NCI-H460 (cell line): ENCODE measurements at places on chromosomes 13 and 19. TPM values are rescaled to one million over a fixed set of nuclear protein-coding genes. Genes with fewer than 3 reads are reported as not detected.

DNA sequence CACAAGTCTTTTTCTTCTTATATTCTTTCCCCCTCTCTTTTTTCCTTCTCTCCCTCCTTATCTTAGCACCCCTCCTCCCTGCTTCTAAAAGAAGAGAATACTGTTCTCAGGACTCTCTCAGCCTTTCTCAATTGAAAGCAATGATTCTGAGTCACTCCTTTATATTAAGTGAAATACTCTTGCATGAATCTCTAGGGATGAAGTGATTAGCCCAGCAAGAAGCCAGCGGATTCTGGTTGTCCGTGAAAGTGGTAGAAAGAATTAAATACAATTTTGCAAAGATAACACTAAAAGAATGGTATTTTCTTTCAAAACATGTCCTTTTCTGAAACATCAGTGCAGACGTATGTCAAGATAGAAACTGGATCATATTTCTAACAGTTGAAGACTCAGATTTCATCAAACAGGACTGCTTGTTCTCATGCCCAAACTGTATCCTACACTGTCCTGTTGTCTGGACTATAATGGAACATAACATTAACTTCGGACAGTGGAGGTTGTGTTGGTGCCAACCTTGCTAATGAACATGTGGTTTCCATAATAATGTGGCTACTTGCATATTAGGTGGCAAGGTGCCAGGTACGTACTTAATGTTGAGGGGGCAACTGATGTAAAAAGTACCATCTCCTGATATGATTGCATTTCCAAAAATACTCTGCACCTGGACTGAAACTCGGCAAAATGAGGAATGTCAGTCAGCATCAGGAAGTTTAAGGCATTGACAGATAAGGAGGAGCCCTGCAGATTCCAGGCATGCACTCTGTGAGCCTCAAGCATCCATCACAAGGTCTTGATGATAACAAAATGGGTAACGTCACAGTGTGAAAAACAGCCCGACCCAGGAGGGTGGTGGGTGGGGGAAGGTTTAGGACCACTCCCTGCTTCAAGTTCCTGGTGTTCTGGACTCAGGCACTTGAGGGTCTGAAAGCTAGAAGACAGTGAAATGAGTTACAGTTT lies 357.2 kb downstream of the DLEU7 start:
- no peak for DNase-seq

DNA sequence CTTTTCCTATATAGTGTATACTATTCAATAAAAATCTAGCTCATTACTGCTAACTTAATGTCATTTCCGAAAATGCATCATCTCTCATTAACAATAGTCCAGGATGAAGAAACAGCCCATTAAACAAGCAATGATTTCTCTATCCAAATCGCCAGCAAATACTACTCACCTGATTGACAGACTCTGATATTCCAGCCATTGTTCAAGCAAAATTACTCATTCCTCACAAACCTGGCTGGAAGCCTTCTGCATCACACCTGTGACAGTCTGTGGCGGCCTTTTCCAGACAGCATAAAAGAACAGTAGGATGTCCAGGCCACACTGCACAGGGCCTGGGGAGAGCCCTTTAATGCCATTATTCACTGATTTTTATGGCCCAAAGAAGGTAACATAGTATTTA lies 115.9 kb downstream of the ABCC4 start:
- DNase-seq, result no peak

DNA sequence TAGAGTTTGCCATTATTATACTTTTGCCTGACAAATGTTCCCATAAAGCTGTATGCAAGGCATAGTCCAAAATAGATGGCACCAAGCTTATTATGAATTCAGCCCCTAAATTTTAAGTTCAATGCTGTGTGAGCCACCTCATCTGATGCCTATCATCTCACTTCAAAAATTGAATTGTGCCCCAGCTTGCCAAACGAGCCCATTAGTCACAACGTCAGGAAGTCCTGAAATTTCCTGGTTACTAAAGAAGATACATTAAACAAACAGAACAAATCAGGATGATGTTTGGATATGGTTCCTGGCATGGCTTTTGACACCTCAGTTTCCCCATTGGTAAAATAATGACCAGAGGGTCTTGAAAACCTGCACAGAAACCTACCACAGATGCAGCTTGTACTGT lies 147.5 kb upstream of the SOX21 start:
- no peak for DNase-seq

DNA sequence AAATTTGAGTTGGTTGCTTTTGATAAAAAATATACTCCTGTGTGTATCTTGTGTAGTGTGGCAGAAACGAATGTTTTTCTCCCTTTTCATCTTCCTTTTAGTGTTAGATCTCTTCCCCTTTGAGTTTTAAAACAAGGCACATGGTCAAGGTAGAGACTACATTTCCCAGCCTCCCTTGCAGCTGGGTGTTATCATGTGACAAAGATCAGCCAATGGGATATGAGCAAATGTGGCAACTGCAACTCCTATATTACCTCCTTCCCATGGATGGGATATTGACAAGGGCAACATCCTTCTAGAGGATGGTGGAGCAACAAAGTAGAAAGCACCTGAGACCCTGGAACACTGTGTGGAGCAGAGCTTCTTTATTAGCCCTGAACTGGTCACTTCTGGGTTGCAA lies 42.4 kb downstream of the ADGRE3 start:
- peak; percentile 5 for DNase-seq

GRCh38 chr13:113428871-113429607 lies 24.2 kb downstream of the ADPRHL1 start:
- DNase-seq, result no peak

Gene GGN
- 0.17 TPM in 1 of 2 replicates, not detected in the other for total RNA-seq

Gene CGB3
- not detected in 2 replicates for total RNA-seq

Gene WDR87
- not detected in 2 replicates for total RNA-seq

Gene URAD
- not detected in 2 replicates for total RNA-seq

Gene CEACAM19
- total RNA-seq, result 0.46 and 0.59 TPM in 2 replicates

- DNase-seq, result no peak
Observed at GRCh38 chr19:33403973-33404304, 30.4 kb downstream of the CEBPG start.

DNA sequence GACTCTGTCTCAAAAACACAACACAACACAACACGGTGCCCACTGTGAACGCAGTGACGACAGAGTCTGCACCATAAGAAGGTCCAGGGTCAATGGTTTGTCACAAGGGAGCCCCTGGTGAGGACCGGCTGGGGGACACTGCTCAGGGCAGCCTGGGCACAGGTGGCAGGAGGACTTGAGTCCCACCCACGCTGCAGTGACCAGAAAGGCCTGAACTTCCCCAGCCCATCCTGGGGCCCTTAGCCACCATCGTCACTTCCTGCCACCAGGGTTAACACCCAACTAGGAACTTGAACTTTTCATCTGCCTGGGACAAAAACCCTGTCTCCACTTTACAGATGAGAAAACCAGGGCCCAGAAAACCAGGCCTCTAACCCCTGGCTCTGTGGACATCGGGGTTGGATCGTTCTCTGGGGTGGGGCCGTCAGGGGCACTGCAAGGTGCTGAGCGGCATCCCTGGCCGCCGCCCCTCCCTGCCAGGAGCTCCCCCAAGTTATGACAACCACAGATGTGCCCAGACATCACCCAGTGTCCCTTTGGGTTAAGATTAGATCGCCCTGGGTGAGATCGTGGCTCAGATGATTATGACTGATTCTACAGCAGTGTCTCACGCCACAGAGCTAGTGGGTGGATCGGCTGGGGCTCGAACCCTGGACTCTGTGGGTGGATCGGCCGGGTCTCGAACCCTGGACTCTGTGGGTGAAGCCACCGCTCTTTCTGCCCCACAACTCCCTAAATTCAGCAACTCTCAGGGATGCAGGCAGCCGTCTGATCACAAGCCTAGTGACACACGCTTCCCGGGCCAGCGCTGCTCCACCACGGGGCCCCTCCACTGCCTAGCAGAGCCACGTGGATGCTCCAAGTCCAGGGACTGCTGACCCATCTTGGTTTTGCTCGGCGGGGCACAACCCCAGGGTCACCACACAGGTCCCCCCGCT lies 14.0 kb downstream of the MOB3A start:
- DNase-seq, result no peak

DNA sequence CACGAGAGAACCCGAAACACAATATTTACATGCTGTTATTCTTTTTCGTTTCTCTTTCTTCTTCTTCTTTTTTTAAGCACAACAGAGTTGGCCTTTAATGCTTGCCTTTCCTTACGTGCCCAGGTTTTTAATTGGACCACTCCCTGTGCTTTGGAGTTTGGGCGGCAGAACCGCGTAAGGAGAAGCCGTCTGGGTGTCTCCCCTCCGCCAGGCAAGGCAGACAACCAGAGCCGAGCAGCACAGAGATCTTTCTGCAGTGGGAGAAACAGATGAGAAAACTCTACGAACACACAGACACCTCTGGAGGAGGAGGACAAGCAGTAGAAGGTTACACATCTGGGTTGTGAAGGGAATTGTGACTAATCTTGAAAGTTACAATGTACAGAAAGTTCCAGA lies 150.0 kb upstream of the UBL3 start:
- no peak for DNase-seq

Gene C13orf42
- 0.12 and 0.49 TPM in 2 replicates for total RNA-seq

DNA sequence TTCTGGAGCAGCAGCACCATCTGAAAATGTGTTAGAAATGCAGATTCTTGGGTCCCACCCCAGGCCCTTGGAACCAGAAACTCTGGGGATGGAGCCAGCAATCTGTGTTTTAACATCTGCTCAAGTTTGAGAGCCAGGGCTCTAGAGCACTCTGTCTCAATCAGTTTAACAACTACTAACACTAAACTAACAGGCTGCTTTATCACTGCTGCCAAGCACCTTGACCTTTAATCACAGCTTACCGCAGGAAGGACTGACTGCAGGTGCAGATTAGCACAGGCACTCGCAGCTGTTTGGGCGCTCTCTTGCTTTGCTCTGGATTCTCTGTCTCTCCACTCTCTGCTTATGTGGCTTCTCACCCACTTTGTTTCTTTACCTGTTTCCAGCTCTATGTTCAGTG lies 163.5 kb downstream of the MTUS2 start:
- no peak for DNase-seq

DNA sequence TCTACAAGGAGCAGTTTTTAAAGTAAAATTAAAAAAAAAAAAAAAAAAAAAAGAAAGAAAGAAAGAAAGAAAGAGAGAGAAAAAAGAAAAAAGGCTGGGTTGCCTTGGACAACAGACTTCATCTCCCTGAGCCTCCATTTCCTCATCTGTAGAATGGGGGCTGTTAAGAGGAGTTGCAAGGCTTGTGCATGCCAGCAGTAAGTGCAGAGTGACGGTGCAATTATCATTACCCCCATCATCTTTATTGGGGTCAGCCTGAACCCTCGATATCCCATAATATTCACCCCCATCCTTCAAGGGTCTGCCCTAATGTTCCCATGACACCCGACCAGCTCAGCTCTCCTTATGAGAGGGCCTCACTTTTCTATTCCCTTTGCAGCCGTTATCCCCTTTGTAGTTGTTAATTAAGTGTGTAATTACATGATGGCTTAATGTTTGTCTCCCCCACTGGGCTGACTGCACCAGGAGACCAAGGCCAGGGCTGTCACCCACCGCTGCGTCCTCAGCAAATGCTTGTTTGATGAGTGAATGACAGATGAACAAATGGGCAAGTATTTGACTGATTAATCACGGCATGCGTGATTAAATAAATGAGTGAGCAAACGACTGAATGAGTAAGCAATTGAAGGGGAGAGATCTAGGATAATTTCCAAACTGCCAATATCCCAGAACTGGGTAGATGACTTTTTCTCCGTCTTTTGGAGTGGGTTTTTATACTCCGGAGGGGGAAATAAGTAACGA lies 10.1 kb downstream of the FOSB start:
- DNase-seq, result no peak

DNA sequence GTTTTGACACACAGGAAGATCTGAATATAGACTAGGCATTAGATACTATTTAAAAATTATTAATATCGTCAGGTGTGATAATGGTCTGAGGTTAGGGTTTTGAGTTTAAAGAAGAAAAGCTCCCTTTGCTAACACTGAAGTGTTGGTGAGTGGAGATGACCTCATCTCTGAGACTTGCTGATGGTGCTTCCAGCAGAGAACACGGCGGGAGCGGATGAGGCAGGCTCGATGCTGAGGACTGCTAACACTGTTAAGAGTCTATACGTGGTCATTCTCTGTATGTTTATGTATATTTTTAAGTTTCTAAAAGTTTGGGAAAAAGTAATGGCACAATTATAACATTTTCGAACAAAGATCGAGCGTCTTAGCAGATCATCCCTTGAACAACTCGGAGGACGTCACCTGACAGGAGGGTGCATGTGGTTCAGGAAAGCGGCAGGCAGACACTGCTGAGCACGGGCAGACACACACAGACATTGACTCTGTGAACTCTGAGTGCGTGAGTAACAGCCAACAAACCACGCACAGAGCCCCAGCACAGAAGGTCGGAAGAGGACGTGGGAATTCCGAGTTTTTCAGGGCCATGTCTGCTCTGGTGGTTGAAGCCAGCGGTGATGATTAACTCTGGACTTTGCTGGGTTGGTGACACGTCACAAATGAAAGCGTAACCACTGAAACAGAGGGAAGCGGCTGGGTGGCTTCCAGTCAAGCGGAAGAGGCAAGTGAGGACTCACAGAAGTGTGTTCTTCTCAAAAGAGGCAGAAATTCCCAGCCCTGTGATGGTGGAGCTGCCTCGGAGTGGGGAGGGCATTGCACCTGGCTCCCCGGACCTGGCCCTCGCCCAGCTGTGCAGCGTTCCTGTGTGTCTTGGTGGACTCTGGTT lies 91.9 kb upstream of the TEX29 start:
- no peak for DNase-seq

Gene KIR2DL1
- total RNA-seq, result not detected in 2 replicates

DNA sequence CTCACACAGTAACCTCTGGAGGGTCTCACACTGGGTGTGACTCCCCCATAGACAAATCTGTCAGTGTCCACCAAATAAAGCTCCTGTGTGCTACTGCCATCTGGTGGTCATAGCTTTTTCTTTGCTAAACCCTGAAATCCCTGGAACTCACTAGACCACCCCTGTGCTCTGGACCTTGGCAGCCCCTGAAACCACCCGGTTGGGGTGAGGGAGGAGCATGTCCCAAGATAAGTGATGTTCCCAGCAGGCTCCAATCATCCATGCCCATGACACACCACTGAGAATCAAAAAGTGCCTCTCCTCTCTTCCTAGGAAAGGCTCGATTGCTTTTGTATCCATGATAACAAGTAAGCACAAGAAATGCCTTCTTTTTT lies 6.5 kb upstream of the HSD17B14 start:
- peak; percentile 44 for DNase-seq

Gene FCAR
- total RNA-seq, result not detected in 2 replicates
